NCI-H1105 (cell line): ENCODE measurements at places on chromosomes 2 and 18.

GRCh38 chr2:240140920-240141319, 462 bp upstream of the OTOS start:
- no peak for DNase-seq

- DNase-seq, result no peak
Measured at GRCh38 chr2:3789256-3789655, 85.9 kb downstream of the DCDC2C start.

DNA sequence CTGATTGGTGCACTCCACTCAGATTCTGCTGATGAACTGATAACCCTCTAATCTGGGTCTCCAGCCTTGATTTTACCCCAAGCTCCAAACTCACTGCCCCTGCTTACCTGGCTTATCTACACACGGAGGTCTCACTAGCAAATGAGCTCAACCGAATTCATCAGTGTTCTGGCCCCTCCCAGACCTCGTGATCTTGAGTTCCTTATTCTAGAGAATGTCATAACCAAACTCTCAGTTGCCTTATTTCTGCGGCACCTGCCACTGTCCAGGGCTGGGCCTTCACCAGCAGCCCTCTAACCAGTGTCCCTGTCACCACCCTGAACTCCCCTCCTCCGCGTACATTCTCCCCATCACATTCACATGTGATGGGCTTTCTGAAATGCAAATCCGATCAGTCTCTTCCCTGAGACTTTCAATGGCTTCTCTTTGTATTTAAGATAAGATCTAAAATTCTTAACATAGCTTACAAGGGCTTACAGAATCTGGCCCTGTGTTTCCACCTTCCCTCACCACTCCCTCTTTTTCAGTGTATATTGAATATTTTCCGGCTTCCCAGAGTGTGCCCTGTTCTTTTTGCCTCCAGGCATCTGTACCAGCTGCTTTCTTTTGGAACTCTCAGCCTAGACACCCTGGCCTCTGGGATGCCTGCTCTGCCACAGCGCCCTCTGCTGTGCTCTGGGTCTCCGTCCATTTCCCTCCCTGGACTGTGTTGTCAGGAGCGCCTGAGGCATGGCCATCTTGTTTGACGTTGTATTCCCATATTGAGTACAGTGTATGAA, 31.1 kb downstream of the NAB1 start:
- peak; percentile 13 for DNase-seq

- DNase-seq, result no peak
Measured at GRCh38 chr2:128503399-128504245, 185.0 kb upstream of the HS6ST1 start.

- peak; percentile 36 for DNase-seq
Measured at GRCh38 chr2:221572821-221573429, 821 bp upstream of the EPHA4 start.

DNA sequence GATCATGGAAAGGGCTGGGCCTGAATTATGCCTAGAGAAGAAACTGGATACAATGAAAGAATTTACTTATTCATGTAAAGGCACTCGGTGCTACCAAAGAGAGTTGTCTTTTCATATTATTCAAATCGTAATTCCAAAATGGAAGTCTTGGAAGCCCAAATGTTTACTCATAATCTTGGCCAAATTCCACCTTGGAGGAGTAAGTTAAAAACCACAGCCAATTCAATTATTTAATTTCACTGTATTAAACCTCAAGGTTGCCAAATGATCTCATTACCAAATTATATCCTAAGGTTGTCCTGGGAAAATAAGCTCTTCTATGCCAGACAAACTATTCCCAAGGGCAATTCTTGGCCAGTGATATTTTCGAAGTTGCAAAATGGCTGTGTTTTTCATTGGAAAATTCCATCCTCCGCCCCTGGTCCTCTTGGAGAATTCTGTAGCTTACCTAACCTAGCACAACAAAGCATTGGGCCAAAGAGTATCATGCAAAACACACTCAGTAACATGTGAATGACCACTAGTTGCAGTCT, 11.1 kb upstream of the VPS4B start:
- no peak for DNase-seq

DNA sequence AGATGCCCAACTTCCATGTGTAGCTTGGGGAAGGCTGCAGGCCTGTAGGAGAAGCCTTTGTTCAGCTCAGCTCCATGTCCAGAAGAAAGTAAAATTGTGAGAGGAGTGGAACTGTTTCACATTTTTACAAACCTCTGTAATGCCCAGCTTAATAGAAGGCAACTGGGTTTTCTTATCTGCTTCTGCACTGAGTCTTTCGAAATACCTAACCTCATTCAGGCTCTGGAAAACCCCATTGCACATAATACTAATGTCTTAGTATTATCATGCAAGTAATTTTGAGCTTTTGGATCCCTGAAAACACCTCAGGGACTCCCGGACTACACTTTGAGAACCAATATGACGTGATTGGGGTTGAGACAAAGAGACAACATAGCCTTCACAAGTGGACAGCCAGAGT, 5.8 kb downstream of the SMIM21 start:
- DNase-seq, result no peak

DNA sequence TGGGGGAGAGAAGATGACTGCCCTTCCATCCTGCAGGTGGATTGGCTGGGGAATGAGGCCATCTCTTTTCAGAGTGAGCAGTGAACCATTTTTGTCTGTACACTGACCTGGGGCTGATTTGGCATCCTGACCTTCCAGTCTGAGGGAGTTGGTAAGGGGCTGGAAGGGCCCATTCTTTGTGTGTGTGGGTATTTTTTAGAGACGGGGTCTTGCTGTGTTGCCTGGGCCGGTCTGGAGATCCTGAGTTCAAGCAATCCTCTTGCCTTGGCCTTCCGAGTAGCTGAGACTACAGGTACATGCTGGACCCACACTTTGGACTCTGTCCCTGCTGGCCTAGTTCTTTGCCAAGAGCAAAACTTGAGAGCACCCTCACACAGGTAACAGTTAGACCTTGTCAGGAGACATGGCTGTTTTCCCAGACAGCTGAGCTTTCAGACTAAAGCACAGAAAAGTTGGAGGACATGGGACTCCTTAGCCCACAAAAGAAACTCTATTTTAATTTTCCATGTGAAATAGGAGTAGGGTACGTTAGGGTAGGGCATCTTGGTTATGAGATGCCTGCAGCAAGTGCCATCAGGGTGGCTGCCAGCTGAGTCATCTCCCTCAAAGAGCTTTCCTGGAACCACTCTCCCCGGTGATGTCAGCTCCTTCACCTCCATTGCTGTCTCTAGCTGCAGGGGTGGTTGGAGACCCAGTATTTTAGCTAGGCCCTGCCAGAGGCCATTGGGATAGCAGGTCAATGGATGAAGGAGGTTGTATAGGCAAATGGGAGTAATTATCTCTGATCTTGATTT, 60.7 kb downstream of the DGKD start:
- no peak for DNase-seq

GRCh38 chr2:197307933-197308521, 2.6 kb downstream of the ANKRD44 start:
- DNase-seq, result no peak

DNA sequence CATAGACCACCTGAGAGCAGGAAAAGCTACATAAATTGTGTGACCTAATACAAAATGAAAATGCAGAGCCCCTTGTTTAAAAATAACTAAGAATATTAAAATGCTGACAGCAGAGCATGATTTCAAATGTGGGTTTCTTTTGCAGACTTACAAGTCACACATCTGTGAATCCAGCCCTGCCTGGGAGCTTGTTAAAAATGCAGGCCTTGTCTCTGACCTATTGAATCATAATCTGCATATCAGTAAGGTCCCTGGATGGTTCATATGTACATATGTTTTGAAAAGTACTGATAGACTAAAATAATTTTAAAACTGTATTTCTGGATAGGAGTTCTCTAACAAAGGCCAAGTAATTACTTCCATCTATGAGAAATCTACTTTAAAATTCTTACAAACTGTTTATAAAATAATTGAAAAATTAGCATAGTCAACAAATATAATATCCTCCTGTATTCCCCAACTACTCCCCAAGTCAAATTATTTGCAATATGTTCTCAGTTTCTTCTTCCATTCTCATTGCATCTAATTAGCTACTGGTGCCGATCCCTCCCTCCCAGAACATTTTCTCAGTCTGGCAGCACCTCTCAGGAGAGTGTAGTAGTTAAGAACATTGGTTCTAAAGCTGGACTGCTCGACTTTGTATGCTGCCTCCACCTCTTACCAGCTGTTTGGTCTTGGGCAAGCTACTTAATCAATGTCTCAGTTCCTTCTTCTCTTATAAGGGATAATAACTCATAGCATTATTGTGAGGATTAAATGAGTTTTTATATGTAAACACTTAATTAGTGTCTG, 1040.4 kb upstream of the CDH2 start:
- DNase-seq, result no peak

DNA sequence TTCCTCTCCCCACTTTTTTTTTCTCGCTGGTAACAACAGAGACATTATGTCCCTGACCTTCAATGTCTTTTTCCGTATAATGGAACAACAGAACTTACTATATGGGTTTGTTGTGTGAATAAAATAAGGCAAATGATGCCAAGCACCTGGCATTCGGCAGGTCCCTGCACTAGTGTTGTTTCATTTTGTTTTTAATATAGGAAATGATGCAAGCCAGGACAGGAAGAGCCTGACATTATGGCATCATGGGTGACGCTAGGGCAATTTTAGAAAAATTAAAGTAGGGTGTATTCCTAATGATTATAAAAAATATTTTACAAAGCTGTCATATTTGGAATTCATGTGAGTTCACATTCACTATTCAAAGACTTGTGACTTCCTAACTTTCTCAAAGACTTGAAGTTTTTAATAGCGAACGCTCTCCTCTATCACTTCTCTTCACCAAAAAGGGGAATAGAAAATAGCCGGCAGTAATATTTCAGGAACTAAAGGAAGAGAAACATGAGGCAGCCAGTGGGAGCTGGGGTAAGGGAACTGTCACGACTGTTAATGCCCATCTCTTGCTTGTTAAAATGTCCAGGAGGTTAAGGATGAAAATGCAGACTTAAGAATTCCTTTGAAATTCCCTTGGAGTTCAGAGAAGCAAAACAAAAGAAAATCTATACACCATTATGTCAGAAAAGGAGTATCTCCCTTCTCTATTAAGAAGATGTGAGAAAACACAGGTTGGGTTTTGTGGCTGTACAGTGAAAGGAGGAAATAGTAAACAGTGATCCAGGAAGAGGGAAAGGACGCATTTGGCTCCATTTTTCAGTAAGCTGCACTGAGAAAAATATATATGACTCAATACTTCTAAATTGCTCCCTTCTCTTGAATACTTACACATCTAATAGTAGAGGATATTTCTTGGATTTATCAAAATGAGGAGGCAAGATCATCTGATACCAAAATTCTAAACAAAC, 60.2 kb downstream of the DPP4 start:
- DNase-seq, result no peak

GRCh38 chr2:70785137-70785911, 5.1 kb downstream of the FIGLA start:
- peak; percentile 23 for DNase-seq

DNA sequence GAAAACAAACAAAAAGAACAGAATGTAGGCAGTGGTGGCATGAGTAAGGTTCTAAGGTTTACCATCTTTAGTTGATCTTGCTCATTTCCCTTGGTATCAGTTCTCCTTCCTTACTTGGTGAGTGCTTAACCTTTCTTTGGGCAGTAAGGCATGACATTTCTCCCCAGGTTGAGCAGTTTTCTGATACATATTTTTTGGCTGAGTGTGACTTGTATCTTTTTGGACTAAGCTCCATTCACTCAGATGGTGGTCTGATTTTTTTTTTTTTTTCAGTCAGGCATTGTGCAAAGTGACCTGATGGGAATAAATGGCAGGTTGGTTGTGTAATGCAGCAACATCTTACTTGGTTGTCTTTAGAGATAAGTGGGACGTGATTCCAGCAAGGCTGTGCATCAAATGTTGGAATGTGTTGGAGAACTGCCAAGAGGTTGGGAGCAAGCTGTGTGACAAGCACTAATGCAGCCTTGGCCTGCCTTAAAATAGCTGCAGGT, 15.1 kb downstream of the SPTBN1 start:
- peak; percentile 17 for DNase-seq

- DNase-seq, result peak; percentile 85
Measured at GRCh38 chr2:125456693-125457363, 1199.1 kb upstream of the GYPC start.

DNA sequence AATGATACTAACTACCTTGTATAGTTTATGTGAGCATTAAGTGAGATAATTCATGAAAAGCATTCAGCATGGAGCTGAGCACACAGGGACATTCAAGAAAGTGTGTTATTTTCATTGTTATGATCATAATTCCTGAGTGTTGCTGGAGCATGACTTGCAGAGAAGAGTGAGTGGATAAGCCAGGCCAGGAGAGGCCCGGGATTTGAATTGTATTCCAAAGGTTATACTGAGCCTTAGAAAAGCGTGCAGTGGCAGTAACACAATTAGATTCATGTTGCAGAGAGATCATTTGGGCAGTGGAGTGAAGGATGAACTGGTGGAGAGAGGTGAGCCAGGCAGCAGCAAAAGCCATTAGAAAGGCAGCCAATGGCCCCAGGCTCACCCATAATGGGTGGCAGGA, 142.9 kb upstream of the SH3BP4 start:
- no peak for DNase-seq

DNA sequence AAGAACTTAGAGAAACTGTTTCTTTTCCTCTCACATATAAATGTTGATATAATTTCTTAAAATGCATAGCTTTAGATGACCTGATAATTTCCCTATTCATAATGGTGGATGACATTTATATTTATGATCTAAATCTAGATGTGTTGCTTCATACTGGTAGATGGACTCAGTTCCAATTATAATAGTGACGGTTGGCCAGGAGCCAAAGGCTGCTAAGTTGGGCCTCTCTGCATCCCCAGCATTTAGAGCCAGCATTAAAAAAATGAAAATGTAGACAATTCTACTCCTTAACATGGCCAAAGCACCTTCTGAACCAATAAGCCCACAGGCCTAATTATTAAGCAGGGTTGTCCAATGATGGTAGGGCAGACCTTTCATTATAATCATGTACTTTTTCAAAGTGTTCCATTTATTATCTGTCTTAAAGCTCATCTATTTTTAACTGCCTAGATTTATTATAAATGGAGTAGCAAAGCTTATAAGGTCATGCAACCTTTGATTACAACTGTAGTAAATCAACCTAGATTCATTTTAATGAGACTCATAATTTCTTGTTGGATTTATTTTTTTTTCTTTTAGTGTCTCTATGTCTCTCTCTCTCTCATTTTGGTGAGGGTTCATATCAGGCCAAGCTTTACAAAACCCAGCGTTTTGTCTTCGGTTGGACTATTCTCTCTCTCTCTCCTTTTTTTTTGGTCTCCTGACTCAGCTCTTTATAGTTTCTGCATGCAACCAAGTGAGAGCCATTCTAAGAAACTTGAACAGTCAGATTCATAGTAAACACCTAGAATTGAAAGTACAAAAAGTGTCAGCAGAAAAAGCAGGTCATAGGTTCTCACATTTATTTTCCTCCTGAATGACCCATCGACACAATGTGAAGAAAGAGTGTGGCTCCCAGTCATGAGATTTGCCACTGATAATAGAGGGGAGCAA, 2016.1 kb upstream of the PIK3C3 start:
- DNase-seq, result peak; percentile 17

DNA sequence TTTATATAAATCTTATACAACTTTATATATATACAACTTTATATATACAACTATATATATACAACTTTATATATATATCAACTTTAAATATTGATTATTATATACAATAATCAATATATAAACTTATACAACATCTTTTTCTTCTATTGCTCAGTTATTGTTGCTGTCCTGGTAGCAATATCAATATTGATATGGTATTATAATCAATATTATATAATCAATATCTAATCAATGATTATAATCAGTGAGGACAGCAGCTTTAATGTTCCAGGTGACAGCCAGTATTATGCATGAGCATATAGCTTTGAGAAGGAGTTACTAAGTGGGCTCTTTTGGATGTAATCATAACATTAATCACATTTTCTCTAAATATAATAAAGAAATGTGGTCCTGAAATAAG, 242.3 kb upstream of the SOX11 start:
- no peak for DNase-seq
